ENCODE measurements at places on chromosomes 1 and 21. TPM values are rescaled to one million over a fixed set of nuclear protein-coding genes. Genes with fewer than 3 reads are reported as not detected.
A peak's percentile ranks its signal among the peaks of the same experiment; 100 is the strongest.

Gene CRYBG2
- 67.7 TPM for total RNA-seq

GRCh38 chr1:225644666-225645065 lies 8.3 kb downstream of the ENAH start:
- H3K27ac ChIP-seq = no peak overlapping the region
- peaks cover 38% of the 10 kb centered on the region for H3K36me3 ChIP-seq
- H3K4me1 ChIP-seq = peaks cover 16% of the 10 kb centered on the region
- no peak overlapping the region for H3K4me3 ChIP-seq
- no peak for DNase-seq

GRCh38 chr1:47378147-47378546 lies 37.9 kb upstream of the FOXE3 start:
- H3K27me3 ChIP-seq = no peaks in the 10 kb centered on the region
- no peak overlapping the region for H3K27ac ChIP-seq
- H3K4me3 ChIP-seq = no peak overlapping the region
- peaks cover 8% of the 10 kb centered on the region for H3K4me1 ChIP-seq
- DNase-seq = no peak
- H3K36me3 ChIP-seq = peaks cover 26% of the 10 kb centered on the region

GRCh38 chr21:44370027-44370735 lies 16.8 kb downstream of the TRPM2 start:
- no peaks in the 10 kb centered on the region for H3K4me1 ChIP-seq
- H3K27me3 ChIP-seq = peaks cover 39% of the 10 kb centered on the region
- DNase-seq = peak; percentile 69
- H3K27ac ChIP-seq = no peak overlapping the region
- no peak overlapping the region for H3K4me3 ChIP-seq
